ENCODE measurements at places on chromosomes 6 and 20.

DNA sequence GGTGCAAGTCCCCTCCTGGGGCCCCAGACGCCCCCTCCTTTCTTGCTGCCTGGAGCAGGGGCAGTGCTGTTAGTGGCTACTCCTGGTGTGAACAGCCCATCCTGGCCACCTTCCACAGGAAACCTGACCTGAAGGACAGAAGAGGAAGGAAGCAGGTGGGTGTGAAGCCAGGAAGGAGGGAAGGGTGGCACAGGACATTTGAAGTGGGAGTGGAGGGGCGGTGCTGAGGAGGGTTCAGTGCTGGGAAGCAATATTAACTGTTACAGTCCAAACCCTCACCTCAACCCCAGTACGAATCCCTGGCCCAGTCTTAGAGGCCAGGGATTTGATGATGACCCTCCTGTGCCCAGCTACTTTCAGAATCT is 766 bp downstream of the PRICKLE4 start:
- no peak for DNase-seq

GRCh38 chr6:82785206-82785605 is 280.4 kb downstream of the UBE3D start:
- DNase-seq: no peak

DNA sequence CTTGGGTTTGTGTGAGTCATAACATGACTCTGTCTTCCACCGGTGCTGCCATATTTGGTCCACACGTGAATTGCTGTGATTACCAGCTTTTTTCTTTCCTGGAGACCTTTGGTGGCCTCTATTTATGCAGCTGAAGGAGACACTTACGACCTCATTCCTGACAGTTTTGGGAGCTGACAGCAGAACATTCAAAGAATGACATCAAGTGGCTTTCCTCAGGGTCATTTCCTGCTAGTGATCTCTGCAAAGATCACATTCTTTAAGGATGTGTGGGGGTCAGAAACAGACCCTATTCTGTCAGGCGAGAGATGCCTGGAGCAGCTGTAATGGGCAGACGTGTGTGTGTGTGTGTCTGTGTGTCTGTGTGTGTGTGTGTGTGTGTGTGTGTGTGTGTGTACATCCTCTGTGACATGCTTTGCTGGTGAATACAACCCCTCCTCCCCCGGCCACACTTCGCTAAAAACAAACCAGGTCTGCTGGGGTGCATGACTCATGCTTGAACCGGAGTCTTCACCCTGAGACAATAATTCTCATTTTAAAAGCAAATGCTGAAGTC is 115.6 kb downstream of the TMEM170B start:
- DNase-seq: peak; percentile 38

DNA sequence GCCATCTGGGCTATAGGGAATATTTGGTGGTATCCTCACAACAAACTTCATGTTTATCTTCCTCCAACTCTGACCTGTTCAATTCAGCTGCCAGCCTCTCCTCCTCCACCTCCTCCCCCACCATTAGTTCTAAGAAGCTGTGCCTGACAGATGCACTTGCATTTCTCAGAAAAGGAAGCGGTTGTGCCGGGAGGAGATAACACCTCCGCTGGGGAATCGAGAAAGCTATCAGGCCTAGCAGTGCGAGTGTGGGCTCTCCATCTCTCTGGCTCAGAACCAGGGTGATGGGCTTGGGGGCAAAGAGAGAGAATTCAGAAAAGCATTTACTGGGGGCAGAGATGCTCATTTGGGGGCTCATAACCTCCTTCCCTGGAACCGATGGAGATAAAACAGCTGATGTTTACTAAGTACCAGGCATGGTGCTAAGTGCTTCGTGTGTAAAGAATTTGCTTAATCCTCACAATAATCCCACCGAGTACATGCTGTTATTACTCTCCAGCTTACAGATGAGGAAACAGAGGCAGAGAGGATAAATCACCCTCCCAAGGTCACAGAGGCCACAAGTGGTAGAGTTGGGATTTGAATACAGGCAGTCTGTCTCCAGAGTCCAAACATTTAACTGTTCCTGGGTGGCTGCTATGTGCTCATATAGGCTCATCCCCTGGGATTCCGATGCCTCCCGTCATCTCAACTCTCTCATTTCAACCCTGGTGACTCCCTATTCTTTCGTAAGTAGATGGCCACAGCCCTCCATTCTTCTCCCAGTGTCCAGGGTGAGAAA is 38.3 kb downstream of the COX4I2 start:
- DNase-seq: no peak

DNA sequence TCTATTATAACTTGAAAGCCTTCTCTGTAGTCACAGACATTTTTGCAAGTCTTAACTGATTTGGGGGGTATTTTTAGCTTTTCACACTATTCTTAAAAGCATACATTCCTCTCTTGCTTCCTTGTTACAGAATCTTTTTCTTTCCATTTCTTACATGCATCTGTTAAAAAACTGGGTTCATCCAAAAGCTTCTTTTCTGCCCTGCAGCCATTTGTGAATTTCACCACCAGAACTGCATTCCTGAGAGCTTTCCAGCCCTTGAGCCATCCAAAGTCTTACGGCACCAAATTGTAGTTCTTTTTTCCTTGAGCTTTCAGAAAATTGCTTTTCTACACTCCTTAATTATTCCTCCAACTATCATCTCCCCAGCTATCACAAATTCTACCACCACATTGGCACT is 19.7 kb upstream of the GSTA4 start:
- no peak for DNase-seq

DNA sequence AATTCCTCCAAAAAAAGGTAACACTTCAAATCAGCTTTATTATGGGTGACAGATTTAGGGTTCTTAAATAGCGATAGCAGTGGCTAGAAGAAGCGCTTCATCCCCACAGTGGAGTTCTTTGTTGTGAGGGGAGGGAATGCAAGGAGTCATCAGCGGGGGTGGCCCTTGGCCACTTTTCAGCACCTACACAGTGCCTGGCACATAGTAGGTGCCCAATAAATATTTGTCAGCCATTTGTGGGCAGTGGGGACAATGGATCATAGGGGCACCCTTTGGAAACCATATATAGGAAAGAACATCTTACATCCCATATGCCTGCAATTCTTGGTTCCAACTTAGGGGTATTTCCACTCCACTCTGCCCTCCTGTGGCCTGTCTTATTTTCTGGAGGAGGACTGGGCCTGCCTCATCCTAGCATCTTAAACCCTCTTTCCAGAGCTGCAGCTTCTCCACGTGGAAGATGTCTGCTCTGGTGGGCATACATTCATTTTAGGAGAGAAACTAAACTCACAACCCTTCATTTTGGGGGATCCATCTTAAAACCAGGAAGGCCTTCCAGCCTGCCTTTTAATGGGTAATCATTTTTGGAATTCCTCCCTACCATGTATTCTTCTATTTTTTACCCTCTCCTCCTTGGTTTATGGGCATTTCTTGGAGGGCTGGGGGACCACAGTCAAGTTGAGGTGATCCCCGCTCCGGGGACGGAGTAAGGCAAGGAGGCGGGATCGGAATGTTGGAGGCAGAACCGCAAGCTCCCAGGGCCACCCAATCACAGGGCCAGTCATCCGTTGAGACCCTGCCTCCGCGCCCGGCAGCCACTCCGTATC is 2.6 kb upstream of the GPSM3 start:
- no peak for DNase-seq

DNA sequence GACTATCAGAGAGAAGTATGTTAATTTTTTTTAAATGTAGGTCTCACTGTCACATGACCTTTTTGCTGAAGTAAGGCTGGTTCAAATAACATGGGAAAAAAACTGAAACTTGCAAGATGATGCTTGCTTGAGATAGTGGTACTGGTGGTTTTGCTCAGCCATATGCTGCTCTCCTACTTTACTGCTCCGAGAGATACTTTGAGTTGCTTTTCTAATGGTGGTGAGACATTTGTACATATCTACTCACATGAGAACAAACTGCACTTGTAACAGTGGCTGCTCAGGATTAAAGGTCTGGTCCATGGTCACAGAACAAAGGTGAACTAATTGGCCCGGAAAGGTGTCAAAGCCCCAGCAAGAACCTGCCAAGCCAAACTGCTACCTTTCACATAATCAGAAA is 106.2 kb upstream of the BEND3 start:
- DNase-seq: no peak

- no peak for DNase-seq
These were observed 36.8 kb downstream of the SASH1 start for GRCh38 chr6:148379481-148379880.

GRCh38 chr20:51532577-51533191 is 9.8 kb downstream of the NFATC2 start:
- no peak for DNase-seq

GRCh38 chr20:42963796-42964195 is 225.9 kb downstream of the PTPRT start:
- no peak for DNase-seq

DNA sequence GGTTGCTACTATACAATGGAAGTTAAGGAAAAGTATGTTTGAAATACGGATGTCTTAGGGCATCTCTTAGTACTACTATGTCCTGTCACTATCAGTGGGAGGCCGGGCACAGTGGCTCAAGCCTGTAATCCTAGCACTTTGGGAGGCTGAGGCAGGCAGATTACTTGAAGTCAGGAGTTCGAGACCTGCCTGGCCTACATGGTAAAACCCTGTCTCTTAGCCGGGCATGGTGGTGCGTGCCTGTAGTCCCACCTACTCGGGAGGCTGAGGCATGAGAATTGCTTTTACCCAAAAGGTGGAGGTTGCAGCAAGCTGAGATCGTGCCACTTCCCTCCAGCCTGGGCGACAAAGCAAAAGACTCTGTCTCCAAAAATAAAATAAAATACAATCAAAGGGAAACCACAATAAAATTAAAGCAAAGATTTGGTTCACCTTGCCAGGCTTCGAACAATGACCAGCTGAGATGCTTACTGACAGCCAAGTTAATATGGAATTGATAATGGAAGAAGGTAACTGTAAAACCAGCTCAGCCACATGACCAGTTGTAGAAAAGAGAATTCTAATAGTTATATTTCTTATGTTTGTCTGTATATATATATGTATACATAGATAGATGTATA is 6.5 kb downstream of the CD24 start:
- no peak for DNase-seq

- DNase-seq: peak; percentile 49
These were observed 60.2 kb downstream of the GCLC start for GRCh38 chr6:53484476-53485280.

DNA sequence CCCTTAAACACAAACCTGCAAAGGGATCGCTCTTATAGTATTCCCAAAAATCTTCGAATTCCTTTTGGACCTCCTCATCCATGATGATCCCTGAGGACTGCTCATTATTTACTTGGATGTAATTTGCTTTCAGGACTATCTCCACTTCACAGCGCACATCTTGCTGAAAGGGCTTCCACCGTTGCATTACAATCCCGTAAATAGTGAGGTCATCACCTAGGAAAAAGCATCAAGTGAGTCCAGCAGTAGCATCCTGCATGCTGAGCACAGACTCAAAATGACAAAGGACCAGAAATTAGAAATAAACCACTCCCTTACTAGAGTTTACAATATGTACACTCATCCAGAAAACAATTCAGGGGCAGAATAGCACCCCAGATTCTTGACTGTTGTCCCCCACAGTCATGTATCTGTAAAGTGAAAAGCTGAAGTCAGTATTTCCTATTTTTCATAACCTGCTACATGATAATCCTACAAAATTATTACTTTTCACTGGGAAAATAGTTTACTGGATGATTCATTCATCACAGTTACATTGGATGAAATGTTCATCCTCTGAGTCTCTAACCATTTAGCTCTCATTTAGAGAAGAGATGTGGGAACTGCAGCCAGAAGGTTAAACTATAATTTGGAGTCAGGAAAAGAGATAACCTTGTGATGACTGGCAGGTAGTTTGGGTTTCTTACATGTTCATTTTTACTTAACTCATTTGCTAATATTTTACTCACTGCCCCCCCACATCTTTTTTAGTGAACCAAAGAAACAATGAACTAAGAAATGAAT is 17.2 kb downstream of the MCM9 start:
- DNase-seq: no peak

DNA sequence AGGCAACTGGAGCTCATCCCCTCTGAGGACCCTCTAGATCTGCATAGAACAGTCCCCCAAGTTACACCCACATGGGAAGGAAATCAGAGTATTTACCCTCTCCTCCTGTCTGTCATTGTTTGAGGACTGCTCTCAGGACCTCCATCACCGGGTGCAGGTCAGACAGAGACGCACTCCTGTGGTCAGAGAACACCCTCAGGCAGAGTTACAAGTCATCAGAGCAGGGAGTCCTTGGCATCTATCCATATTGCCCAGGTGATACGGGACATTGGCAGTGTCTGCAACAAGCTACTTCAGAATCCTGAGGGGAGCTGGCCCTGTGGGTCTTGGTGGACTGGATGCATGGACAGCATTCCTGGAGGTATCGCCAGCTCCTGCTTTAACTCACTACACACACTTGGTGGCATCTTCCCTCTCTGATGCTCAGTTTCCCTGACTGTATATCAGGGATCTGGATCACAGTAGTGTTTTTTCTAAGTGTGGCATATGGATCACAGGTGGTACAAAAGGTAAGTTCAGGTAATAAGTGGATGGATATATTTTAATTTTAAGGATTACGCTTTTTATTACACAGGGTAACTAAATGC is 15.1 kb upstream of the ISM1 start:
- DNase-seq: no peak

GRCh38 chr6:46676604-46677313 is 10.9 kb upstream of the TDRD6 start:
- no peak for DNase-seq

DNA sequence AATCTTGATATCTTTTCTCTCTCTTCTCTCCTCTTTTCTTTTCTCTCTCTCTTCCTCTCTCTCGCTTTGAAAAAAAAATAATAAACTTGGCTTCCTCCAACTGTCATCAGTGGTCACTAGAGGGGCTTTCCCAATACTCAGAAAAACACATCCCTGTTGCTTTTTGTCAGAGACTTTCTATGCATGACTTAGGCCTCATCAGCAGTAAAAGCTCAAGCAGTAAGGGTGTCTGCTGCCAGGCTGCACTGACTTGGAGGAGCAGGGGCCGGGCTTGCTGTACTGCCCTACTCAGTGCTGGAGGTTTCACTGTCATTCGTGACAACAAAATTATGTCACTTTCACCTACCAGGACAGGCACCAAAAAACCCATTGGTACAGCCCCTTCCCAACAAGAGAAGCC is 272.0 kb downstream of the ADGB start:
- no peak for DNase-seq

- DNase-seq: peak; percentile 16
These were observed 446.7 kb downstream of the BCKDHB start for GRCh38 chr6:80553071-80553740.

GRCh38 chr6:87065117-87065516 is 29.8 kb downstream of the CGA start:
- DNase-seq: no peak

DNA sequence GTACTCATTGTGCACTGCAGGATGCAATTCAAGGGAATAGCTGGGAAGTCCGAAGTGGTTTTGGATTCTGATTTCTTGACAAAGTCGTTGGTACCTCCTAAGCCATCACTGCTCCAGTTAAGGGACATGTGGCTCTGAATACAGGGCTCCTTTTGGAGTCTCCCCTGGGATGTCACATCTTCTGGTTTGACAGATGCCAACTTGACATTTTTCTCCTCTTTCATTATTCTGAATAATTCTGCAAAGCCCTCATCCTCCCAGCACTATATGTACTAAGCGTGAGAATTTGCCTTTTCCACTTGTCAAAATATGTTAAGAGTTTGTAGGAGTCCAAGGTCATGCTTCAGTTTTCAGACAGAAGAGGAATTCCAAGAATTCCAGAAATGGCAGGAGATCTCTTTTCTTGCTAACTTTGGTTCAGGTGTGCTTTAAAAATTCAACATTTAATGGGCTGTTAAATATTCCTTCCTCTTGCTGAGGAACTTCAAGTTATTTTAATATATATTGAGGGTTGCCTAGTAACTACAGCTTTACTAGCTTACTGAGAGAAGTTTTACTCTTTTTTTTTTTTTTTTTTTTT is 38.7 kb downstream of the DOK5 start:
- DNase-seq: peak; percentile 42

GRCh38 chr20:5168651-5169396 is 42.0 kb downstream of the CDS2 start:
- DNase-seq: no peak
